ENCODE measurements at places on chromosomes 16 and 17.

DNA sequence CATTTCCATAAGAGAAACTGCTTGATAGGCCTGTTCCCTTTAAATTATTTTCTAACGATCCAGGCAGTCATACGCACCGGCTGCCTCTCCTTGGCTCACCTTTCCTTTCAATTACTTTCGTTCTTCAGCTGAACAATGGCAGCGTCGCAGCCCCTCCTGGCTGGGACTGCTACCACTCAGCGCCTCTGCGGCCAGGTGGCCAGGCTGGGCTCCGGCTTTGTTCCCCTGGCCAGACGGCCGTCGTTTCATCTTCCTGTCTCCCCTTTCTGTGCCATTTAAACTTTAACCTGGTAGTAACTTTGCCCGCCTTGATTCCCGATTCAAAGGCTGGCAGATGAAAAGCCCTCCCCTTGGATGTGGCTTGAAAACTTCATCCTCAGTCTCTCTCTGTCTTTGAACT is 79.0 kb downstream of the C16orf78 start:
- DNase-seq: no peak

GRCh38 chr16:22969567-22969966 is 155.6 kb downstream of the HS3ST2 start:
- DNase-seq: no peak

GRCh38 chr16:78161023-78161729 is 61.7 kb downstream of the WWOX start:
- no peak for DNase-seq

GRCh38 chr16:29820271-29820701 is at the start of gene MVP:
TSS of gene MVP (plus strand) at chr16:29820462. CDS start at chr16:29830550, 10,088 bp downstream.
- peak; percentile 44 for DNase-seq

- no peak for DNase-seq
Observed at GRCh38 chr16:14608604-14609003, 21.5 kb downstream of the PARN start.

DNA sequence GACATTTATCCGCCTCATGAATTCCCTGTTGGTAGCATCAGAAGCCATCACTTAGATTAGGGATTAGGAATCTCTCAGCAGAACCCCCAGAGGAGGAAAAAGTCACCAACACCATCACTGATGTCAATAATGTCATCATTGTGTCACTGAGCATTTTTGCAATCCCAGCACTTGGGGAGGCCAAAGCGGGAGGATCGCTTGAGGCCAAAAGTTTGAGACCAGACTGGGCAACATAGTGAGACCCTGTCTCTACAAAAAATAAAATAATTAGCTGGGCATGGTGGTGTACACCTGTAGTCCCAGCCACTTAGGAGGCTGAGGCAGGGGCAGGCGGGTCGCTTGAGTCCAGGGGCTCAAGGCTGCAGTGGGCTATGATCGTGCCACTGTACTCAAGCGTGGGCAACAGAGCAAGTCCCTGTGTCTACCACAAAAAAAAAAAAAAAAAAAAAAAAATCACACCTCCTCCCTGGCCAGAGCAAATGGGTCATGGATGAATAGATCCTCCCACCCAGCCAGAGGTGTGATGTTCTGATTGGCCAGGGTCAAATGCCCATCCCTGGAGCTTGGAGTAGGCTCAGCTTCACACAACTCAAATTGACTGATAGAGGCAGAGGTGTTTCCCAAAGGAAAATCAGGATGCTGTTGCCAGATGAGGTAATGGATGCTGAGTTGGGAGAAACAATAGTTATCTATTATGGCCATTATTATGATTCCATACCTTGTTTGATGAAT is 31.6 kb downstream of the VWA3A start:
- DNase-seq: no peak

- no peak for DNase-seq
Observed at GRCh38 chr17:81868674-81869220, 2.4 kb downstream of the ARHGDIA start.

DNA sequence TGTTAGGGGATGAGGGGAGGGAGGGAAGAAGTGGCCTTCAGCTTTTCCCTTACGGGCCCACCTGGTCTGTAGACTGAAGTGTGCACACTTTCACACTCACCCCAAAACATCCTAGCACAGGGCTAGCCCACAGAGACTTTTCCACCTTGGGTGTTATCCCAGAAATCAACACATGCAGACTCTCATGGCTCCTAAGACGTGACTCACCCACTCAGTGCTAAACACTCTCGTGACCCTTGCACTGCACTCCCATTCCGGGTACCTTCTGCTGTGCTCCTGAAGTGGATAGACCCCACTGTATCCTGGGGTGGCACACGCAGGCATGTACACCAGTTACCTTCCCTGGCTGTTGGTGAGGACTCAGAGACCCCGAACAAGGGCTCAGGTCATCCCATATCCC is 23.0 kb upstream of the ABCC3 start:
- DNase-seq: no peak

GRCh38 chr16:10033556-10033955 is 148.7 kb downstream of the GRIN2A start:
- DNase-seq: no peak

GRCh38 chr17:34665819-34666763 is 86.7 kb downstream of the TMEM132E start:
- no peak for DNase-seq

- DNase-seq: no peak
Observed at GRCh38 chr16:13672196-13672595, 247.8 kb upstream of the ERCC4 start.

DNA sequence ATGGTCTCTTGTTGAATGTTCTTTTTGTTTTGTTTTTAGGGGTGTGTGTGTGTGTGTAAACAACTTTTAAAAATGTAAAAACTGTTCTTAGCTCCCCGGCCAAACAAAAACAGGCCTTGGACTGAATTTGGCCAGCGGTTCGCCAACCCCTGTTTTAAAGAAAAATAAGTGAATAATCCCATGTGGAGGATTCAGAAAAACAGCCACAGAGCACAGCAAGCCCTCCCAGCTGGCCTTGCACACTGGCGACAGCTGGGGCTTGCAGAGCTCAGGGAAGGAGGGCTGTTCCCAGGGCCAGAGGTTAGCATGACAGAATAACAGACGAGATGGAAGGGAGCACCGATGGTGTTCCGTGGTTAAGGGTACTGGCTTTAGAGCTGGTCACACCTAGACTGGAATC is 39.0 kb downstream of the EMP2 start:
- no peak for DNase-seq

- DNase-seq: no peak
Observed at GRCh38 chr16:58040945-58041627, 15.5 kb downstream of the MMP15 start.

- DNase-seq: no peak
Observed at GRCh38 chr16:499924-500323, 27.6 kb upstream of the CAPN15 start.

DNA sequence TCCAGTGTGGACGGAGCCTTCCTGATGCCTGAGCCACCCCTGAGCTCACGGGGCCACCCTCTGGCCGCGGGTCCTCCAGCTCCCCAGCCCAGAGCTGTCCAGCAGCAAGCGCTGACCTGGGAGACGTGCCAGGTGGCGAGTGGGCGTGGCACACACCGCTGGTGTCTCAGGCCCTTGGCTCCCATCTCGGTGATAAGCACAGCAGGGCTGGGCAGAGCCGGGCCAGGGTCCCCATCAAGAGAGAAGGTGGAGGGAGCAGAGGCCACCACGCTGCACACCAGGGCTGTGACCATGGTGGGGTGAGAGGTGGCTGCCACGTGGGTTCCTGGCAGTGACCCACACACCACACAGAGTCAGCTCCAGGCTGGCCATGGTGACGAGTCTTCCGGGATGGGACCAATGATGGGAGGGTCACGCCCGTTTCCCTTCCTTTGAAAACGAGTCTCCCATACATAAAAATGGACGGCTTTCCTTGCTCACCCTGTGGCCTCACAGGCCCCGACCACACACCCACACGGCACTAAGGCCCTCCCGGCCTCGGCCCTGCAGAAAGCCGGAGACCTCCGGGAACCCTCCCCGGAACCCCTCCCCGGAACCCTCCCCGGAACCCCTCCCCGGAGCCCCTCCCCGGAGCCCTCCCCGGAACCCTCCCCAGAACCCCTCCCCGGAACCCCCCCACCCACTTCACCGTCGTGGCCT is 16.8 kb downstream of the UTS2R start:
- no peak for DNase-seq

- DNase-seq: no peak
Observed at GRCh38 chr17:15462976-15463772, 4.2 kb downstream of the CDRT4 start.

DNA sequence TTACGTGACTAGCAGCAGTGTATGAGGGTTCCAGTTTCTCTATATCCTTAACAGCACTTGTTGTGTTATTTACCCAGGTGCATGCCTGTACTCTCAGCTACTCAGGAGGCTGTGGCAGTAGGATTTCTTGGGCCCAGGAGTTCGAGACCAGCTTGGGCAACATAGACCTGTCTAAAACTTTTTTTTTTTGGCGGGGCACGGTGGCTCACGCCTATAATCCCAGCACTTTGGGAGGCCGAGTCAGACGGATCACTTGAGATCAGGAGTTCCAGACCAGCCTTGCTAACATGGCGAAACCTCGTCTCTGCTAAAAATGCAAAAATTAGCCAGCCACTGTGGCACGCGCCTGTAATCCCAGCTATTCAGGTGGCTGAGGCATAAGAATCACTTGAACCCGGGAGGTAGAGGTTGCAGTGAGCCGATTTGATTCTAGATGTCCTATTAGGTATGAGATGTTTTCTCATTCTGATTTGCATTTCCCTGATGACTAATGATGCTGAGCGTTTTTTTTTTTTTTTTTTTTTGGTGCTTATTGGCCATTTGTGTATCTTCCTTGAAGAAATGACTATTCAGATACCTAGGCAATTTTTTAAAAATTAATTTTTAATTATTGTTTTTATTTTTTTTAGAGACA is 13.4 kb downstream of the CASC3 start:
- no peak for DNase-seq

GRCh38 chr17:75846692-75847613 is 2.7 kb upstream of the UNC13D start:
- no peak for DNase-seq

- no peak for DNase-seq
Observed at GRCh38 chr16:87608400-87608985, 6.2 kb downstream of the JPH3 start.

Measured in stimulated activated CD8-positive, alpha-beta memory T cell treated with anti-CD3 and anti-CD28 coated beads, Interleukin-15, amount 100 ng/mL, for 48 hours (primary cell).